ENCODE measurements at places on chromosomes 3 and 15.

DNA sequence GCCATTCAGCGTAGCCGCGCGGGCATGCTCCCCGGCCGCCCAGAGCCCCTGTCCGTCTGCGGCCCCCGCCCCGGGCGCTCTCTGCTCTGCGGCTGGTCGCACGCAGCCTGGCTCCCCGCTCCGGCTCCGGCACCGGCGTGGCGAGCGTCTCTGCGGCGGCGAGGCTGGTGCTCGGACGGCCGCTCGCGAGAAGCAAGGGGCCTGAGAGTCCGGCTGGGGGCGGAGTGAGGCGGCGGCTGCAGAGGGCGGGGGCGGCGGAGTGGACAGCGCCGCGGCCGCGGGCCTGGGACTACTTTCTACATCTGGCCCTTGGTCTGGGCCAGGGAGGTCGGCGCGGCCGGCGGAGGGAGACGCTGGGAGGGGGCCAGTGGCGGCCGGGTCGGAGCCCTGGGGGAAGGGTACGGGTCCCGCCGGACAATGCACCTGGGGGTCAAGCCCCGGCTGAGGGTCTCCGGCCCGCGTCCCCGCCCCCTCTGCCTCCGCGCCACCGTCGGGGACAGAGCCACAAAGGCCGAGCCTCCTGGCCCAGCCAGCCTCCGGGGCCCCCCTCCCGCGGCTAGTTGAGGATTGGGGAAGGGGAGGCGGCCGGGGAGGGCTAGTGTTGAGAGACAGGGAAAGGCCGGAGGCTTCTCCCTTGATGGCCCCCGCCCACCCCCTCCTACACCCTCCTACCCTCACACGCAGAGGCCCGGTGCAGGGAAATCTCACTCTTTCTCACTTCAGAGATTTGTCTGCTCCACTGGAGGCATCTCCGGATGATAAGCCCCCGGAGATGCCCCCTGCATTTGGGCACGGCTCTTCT is at the start of gene PRTG:
PRTG (minus strand) TSS at position 226 of the 802 bp plus-strand sequence; CDS start at position 5, 221 bp downstream.
- no peak within 1 kb of the TSS for H3K27ac ChIP-seq
- no peak for DNase-seq
- peaks cover 21% of the 10 kb centered on the region for H3K4me1 ChIP-seq
- peaks cover 45% of the 10 kb centered on the region for H3K27me3 ChIP-seq

- H3K27me3 ChIP-seq: no peaks in the 10 kb centered on the region
- H3K4me1 ChIP-seq: no peaks in the 10 kb centered on the region
- no peak overlapping the region for H3K4me3 ChIP-seq
- no peak overlapping the region for H3K27ac ChIP-seq
Measured at GRCh38 chr3:36411587-36411986, 31.3 kb downstream of the STAC start.

DNA sequence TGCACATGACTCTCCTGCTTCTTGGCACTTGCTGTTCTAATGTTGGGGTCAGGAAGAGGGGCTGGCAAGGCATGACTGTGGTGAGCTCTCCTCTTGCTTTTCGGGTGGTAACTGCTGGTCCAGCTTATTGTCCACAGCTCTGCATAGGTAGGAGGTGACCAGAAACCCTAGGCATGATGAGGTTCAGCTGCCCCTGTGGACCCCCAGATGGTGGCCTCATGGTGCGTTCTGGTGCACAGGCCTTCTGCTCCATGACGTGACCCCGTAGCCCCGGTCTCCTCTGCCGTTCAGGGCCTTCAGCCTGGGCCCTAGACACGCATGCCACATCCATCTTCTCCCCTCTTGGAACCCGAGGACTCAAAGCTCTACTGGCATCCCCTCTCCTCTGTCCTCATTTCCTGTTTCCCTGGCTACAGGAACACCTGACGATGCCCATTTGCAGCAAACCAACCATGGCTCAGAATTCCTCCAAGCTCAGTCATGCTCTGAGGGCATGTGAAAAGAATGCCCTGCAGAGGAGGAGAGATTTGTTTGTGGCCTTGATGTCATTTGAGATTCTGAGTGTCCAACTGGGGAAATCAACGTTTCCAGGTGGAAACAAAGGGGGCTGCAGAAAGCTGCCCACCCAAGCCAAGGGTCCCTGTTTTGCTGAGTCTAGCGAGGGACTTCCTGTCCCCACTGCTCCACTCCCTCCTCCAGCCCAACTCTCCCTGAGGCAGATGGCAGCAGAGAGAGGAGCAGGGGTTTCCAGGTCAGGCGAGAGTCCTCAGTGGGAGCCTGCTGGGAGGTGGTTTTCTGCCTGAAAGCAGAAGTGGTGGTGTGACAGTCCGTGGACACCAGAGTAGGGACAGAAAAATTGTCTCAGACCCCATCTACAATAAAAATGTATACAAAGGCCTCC is 198.7 kb upstream of the LYSMD4 start:
- DNase-seq: no peak
- H3K27me3 ChIP-seq: no peaks in the 10 kb centered on the region
- no peak overlapping the region for H3K4me3 ChIP-seq
- H3K27ac ChIP-seq: no peak overlapping the region

DNA sequence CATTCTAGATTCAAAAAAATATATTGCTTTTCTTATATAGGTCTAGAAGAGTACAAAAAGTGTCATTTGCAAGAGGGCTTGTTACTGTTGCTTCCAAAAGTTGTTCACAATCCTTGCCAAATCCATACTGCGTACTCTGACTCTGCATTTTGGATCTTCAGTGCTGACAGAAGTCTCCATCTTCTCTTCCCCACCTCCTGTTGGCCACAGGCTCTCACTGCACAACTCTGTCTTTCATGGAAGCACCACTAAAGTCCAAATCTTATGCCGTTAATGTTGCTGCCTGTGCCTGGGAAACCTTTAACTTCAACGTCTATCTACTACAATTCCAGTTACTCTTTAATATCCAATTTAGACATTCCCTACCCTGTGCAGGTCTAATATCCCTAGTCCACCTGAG is 419.9 kb downstream of the NR2F2 start:
- no peaks in the 10 kb centered on the region for H3K36me3 ChIP-seq
- no peak overlapping the region for H3K27ac ChIP-seq
- no peaks in the 10 kb centered on the region for H3K4me1 ChIP-seq
- DNase-seq: no peak
- H3K27me3 ChIP-seq: no peaks in the 10 kb centered on the region
- no peak overlapping the region for H3K4me3 ChIP-seq

- no peak overlapping the region for H3K4me3 ChIP-seq
- no peaks in the 10 kb centered on the region for H3K27me3 ChIP-seq
- peaks cover 2% of the 10 kb centered on the region for H3K36me3 ChIP-seq
- H3K27ac ChIP-seq: no peak overlapping the region
- H3K4me1 ChIP-seq: no peaks in the 10 kb centered on the region
Measured at GRCh38 chr3:188673646-188674186, 498.1 kb upstream of the TPRG1 start.
